ENCODE measurements at places on chromosomes 16 and 17.

GRCh38 chr16:2717383-2718263, 2.4 kb downstream of the PRSS27 start:
- DNase-seq: no peak

DNA sequence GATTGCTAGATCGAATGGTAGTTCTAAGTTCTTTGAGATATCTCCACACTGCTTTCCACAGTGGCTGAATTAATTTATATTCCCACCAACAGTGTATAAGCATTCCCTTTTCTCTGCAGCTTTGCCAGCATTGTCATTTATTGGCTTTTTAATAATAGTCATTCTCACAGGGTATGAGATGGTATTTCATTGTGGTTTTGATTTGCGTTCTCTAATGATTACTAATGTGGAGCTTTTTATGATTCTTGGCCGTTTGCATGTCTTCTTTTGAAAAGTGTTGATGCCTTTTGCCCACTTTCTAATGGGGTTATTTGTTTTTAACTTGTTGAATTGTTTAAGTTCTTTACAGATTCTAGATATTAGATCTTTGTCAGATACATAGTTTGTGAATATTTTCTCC, 36.5 kb upstream of the BCAS3 start:
- DNase-seq: no peak

DNA sequence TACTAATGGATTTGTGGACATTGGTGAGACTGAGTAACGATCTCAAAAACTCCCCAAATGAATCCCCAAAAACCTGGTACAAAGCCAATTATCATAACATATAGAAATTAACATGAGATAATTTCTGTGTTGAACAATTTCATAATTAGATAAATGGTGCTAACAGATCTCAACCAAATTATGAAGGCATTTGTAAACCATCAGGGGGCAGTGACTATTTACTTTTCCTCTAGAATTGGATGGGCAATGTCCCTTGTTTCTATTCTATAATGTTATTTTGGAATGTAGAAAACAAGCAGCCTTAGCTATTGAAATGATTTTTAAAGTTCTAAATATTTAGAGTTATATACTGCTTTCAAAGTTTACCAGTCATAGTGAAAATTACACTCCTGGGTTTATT, 57.8 kb downstream of the MYH10 start:
- no peak for DNase-seq

DNA sequence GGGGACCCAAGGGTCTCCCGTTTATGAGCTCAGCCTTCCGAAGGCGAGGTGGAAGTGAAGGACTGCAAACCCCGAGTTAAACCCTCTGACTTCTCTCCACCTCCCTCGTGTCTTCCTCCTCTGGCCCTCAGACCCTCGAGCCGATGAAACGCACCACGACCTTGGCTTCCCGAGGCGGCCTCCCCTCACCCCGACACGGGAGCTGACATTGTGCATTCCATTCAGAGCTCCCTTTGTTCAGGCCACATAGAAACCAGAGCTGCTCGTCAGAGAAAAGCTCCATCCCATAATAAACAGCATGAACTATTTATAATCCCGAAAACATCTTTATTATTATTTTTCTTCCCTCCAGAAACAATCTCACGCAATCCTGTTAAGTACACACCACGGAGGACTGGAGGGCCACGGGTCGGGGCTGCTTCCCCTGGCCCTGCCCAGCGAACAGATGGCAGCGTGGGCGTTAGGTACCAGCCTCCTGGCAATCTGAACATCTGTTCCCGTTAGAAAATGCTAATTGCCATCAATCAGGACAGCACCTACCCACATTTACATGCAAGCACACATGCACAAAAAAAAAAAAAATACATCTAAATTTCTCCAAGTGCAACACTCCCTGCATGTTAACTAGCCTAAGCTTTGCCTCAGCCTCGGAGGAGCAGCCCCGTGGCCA, 145.7 kb downstream of the RBFOX3 start:
- DNase-seq: no peak

GRCh38 chr16:84423416-84423837, 55.1 kb downstream of the ATP2C2 start:
- no peak for DNase-seq

DNA sequence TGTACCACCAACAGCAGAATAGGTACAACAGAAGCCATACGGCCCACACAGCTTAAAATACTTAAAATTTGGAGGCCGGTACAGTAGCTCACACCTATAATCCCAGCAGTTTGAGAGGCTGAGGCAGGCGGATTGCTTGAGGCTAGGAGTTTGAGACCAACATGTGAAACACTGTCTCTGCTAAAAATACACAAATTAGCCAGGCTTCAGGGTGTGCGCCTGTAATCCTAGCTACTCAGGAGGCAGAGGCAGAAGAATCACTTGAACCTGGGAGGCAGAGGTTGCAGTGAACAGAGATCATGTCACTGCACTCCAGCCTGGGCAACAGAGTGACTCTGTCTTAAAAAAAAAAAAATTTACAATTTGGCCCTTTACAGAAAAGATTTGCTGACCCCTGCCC, 17.0 kb downstream of the GFOD2 start:
- no peak for DNase-seq

DNA sequence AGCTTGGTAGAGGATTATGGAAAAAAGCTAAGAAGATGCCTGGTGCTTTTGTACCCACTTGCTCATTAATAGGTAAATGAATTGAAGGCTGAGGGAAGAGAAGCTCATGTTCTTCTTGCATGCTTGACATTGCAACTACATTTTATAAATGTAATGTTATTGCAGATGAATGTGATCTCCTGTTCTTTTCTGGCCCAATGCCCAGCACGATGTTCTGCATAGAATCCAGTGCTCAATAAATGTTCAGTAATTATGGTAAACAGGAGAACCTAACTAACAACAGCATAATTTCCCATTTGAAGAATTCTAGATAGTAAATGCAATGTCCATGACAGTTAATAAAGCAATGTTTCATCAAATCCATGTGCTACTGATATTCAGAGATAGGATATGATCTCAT, 638.2 kb upstream of the SOX9 start:
- DNase-seq: no peak

DNA sequence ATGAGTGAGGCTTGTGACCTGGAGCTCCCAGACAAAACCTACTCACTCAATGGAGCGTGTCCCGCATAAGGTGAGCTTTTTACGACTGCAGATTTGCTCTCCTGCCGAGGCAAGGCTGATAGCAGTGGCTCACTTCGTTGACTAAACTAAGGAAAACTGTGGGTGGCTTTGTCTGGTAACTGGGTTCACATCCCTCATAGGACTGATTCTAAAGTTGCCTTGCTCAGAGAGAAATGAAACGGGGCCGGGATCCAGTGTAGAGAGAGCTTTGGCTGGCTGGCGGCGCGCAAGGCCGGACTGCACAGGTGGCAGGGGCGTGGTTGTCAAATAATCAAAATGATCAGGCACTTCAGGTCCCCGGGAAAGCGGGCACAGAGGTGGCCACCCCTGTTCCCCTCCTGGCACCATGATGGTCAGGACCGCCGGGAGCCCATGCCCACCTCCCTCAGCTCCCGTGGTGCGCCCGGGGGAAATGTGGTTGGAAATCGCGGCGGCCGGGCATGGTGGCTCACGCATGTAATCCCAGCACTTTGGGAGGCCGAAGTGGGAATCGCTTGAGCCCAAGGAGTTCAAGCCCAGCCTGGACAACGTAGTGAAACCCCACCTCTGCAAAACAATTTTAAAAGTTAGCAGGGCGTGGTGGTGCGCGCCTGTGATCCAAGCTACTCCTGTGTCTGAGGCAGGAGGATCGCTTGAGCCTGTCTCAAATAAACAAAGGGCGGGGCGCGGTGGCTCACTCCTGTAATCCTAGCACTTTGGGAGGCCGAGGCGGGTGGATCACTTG, 26.6 kb upstream of the OR1F1 start:
- DNase-seq: no peak

DNA sequence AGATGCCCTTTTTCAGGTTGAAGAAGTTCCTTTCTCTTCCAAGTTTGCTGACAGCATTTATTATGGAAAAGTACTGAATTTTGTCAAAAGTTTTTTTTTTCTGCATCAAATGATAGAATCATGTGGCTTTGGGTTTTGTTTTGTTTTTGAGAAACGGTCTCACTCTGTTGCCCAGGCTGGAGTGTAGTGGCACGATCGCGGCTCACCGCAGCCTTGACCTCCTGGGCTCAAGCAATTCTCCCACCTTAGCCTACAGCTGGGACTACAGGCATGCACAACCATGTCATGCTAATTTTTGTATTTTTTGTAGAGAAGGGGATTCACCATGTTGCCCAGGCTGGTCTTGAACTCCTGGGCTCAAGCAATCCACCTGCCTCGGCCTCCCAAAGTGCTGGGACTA, 7.3 kb downstream of the CMTM4 start:
- no peak for DNase-seq

DNA sequence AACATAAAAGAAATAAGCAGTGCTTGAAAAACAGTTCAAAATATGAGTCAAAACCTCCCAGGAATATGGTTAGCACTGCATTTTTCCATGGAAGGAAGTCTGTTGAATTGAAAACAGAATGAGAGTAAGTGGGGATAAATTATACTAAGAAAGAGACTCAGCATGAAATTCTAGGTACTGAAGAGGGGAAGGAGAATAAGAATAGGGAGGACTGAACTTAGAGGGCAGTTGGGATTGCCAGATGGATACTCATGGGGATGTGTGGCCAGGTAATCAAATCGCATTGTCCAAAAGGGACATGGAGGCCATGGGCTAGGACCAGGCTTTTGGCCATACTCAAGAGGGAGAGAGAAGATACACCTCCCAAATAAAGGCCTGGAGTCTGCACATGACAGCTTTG, 247.9 kb downstream of the CDH13 start:
- no peak for DNase-seq

- no peak for DNase-seq
These were observed 821.1 kb upstream of the EEF2KMT start for GRCh38 chr16:5918567-5919130.

DNA sequence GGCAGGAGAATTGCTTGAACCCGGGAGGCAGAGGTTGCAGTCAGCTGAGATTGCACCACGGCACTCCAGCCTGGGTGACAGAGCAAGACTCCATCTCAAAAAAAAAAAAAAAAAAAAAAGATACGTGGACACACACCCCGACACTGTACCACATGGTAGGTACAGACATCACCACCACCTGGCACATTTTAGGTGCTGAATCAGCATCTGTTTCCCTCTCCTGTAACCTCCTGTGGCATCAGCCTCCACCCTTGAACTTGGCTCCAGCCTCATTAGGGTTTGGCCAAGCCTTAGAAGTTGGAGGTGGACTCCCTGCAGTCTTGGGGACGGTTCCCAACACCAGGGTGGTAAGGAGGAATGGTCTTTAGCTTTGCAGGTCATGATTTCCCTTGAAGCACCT, 46.0 kb downstream of the XYLT1 start:
- DNase-seq: no peak

DNA sequence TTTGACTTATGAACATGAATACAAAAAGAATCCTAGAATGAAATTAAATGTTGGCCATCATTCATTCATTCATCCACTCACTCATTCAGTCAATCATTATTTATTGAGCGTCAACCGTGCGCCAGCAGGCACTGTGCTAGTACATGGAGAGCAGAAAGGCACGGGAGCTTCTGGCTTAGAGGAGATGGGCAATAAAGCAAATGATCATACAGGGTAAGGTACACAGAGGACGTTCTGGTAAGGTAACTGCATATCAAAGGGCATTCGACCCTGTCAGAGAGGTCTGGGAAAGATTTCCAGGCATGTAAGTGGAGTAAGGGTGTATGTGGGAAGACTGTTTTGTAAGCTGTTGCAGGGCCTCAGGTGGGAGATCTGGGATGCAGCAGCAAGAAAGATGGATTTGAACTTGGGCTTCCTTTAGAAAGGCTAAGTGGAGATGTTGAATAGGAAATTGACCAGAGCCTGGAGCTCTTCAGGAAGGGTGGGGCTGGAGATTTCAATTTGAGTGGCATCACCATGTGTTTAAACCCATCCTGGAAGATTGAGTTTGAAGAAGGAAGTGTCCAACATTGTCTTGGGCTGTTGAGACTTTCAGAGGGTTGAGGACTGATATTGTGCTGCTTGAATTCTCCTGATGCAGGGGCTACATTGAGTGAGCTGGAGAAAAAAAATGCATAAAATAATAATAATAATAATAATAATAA, 2.8 kb upstream of the MSI2 start:
- DNase-seq: no peak

DNA sequence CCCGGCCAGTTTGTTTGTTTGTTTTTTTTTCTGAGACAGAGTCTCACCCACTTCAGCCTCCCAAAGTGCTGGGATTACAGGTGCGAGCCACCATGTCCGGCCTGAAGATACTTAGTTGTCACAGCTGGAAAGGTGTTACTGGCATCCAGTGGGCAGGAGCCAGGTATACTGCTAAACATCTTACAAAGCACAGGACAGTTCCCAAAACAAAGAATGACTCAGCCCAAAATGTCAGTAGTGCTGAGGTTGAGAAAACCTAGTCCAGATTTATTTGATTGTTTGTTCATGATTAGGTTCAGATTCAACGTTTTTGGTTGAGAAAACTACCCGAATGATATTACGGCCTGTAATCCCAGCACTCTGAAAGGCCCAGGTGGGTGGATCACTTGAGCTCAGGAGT, 18.6 kb upstream of the RABEP1 start:
- DNase-seq: no peak

- no peak for DNase-seq
These were observed 14.7 kb upstream of the FBXL20 start for GRCh38 chr17:39416141-39416540.

GRCh38 chr16:1561266-1561665, 27.8 kb downstream of the TMEM204 start:
- DNase-seq: no peak

- DNase-seq: no peak
These were observed 1060.2 kb upstream of the EEF2KMT start for GRCh38 chr16:6157806-6158205.

GRCh38 chr16:85297881-85298280, 185.6 kb upstream of the CIBAR2 start:
- no peak for DNase-seq

- no peak for DNase-seq
These were observed 153.3 kb downstream of the CHD9 start for GRCh38 chr16:53207810-53208752.

DNA sequence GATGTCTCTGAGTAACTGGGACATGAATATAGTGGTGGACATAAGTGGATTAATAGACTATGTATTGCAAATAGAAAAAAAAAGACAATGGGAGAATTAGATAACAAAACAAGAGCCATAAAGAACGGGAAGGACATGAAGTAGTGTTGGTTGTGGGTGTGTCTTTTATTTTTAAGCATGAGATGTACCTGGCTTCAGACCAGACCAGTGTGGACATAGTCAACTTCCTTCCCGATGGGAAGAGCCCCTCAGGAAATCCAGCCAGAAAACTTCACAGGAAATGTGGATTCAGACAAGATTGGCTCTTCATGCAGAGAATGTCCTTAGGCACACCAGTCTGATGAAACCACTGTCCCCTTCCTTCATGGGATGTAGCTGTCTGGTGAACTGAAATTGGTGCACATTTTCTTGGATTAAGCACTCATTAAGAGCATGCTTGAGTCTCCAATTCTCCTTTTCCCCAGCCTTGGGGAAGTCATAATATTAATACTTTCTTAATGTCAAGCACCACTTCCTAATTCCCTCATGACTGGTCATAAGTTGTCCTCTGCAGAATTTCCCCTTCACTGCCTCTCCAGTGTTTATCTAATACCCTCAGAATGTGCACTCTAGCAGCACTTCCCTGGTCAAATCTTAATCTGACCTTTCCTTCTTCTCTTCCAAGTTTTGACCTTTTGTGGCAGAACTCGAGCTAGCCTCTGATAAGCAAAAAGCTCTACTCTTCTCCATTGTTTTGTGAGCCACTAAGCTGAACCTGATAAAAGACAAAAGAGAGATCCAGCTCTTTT, 350.6 kb upstream of the MAF start:
- no peak for DNase-seq

GRCh38 chr17:74532115-74532514, 840 bp upstream of the CD300LB start:
- no peak for DNase-seq
